ENCODE measurements at places on chromosomes 5 and 9. TPM values are rescaled to one million over a fixed set of nuclear protein-coding genes. Genes with fewer than 3 reads are reported as not detected.

DNA sequence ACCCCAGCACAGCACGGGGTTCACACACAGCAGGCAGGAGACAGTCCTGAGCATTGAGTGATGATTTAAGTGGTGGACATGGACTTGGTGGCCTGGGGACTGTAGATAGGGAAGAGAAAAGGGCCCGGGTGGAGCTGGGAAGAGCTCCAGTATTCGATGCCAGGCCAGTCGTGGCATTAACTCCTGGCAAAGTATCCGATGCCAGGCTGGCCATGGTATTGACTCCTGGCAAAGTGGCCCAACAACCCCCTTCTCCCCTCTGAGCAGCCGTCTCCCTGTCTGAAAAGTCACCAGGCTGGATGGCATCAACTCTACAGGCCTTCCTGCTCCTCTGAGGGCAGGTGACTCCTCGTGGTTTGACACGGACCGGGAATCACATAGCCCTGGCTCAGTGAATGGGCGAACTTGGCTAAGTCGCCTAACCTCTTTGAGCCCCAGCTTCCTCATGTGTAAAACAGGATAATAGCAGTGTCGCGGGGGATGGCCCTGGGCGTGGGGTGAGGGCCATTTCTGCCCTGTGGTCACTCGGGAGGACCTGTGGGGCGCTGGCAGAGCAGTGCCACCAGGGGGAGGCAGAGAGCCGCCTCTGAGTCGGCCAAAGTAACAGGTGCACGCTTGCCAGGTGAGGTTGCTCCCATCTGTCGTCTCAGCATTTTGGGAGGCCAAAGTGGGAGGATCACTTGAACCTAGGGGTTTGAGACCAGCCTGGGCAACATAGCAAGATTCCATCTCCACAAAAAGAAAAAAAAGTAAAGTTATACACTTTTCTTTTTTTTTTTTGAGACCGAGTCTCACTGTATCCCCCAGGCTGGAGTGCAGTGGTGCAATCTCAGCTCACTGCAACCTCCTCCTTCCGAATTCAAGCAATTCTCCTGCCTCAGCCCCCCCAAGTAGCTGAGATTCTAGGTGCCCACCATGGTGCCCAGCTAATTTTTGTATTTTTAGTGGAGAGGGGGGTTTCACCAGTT lies 5.7 kb upstream of the SEC16A start:
- no peaks in the 10 kb centered on the region for H3K27me3 ChIP-seq
- H3K36me3 ChIP-seq = no peaks in the 10 kb centered on the region
- no peak overlapping the region for H3K27ac ChIP-seq
- peaks cover 10% of the 10 kb centered on the region for H3K4me1 ChIP-seq

- H3K36me3 ChIP-seq = no peaks in the 10 kb centered on the region
- no peaks in the 10 kb centered on the region for H3K4me1 ChIP-seq
- H3K27ac ChIP-seq = no peak overlapping the region
- no peaks in the 10 kb centered on the region for H3K27me3 ChIP-seq
Observed at GRCh38 chr5:73897893-73898292, 271.9 kb downstream of the ARHGEF28 start.

DNA sequence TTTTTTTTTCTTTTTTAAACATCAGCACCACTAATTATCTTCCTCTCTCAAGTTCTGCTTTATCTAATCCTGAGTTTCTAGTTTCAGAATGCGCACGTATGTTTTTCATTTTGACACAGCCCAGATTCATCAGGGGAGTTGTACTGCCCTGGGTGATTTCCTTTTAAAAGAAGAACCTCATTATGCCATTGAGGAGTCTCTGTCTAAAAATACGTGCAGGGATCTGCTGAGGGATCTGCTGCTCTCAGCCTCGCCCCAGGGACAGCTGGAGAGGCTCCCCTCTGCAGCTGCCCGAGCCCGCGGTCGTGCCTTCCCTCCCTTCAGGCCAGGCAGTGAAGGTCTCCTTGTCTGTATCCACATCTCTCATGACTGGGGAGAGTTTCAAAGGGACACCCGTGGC lies 273.1 kb downstream of the ARHGEF28 start:
- no peaks in the 10 kb centered on the region for H3K36me3 ChIP-seq
- no peak overlapping the region for H3K27ac ChIP-seq
- H3K4me3 ChIP-seq = no peak overlapping the region
- H3K4me1 ChIP-seq = no peaks in the 10 kb centered on the region
- no peaks in the 10 kb centered on the region for H3K27me3 ChIP-seq

GRCh38 chr5:127588368-127588767 lies 60.5 kb upstream of the CTXN3 start:
- H3K36me3 ChIP-seq = no peaks in the 10 kb centered on the region
- no peak overlapping the region for H3K27ac ChIP-seq
- no peaks in the 10 kb centered on the region for H3K27me3 ChIP-seq

DNA sequence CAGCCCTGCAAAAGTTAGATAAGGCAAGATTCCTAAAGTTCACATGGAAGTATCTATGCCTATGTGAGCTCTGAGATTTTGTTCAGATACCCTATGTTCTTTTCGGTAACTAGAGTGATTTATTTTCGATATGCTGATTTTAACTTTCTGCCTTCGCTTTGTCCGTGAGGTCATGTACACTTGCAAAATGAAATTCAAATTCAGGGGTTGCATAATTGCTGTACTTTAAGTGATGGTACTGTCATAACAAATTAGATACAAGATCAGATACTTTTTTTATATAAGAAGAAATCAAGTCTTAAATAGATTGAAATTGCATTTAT lies 350 bp upstream of the ECPAS start:
- H3K27ac ChIP-seq = peak overlapping the region; percentile 97
- no peak for DNase-seq
- H3K4me3 ChIP-seq = peak overlapping the region; percentile 65

- H3K27ac ChIP-seq = no peak overlapping the region
- H3K4me1 ChIP-seq = peaks cover 5% of the 10 kb centered on the region
Observed at GRCh38 chr5:139847790-139848507, 52.3 kb downstream of the PSD2 start.

DNA sequence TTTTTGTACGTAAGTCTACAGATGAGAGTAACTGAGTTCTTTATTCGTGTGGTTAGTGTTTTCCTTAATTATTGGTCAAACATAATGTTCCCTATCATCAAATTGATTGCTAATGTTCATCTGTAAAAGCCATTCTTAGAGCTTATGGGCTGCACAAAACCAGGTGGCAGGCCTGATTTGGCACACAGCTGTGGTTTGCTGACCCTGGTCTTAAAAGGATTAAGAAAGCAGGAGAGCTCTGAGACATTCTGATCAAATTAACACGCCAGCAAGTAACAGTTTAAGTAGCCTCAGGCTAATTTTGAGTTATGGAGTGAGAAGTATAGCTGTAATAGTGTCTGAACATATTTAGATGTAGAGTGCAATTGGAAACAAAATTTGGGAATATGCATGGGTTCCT lies 63.2 kb downstream of the PRR16 start:
- H3K4me3 ChIP-seq = no peak overlapping the region
- H3K27me3 ChIP-seq = no peaks in the 10 kb centered on the region
- no peak overlapping the region for H3K27ac ChIP-seq
- H3K36me3 ChIP-seq = no peaks in the 10 kb centered on the region
- no peak for DNase-seq

DNA sequence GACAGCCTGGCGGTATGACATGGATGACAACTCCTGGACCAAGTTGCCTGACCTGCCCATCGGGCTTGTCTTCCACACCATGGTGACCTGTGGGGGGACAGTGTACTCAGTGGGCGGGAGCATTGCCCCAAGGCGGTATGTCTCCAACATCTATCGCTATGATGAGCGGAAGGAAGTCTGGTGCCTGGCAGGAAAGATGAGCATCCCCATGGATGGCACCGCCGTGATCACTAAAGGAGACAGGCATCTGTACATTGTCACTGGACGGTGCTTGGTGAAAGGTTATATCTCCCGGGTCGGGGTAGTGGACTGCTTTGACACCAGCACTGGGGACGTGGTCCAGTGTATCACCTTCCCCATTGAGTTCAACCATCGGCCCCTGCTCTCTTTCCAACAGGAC lies 1.3 kb downstream of the CCIN start:
- H3K27ac ChIP-seq = no peak overlapping the region
- no peak overlapping the region for H3K4me3 ChIP-seq
- H3K27me3 ChIP-seq = no peaks in the 10 kb centered on the region
- no peaks in the 10 kb centered on the region for H3K36me3 ChIP-seq
- no peak for DNase-seq

GRCh38 chr9:113341712-113342410 lies 1.8 kb upstream of the WDR31 start:
- no peak overlapping the region for H3K4me3 ChIP-seq
- H3K27ac ChIP-seq = peak overlapping the region; percentile 8
- no peaks in the 10 kb centered on the region for H3K27me3 ChIP-seq
- H3K4me1 ChIP-seq = peaks cover 38% of the 10 kb centered on the region
- H3K36me3 ChIP-seq = no peaks in the 10 kb centered on the region

- peaks cover 6% of the 10 kb centered on the region for H3K4me1 ChIP-seq
- H3K4me3 ChIP-seq = no peak overlapping the region
- H3K27me3 ChIP-seq = no peaks in the 10 kb centered on the region
- no peak overlapping the region for H3K27ac ChIP-seq
- no peaks in the 10 kb centered on the region for H3K36me3 ChIP-seq
Observed at GRCh38 chr5:116532762-116533525, 41.7 kb downstream of the SEMA6A start.

GRCh38 chr9:127520941-127521918 lies 69.9 kb downstream of the LRSAM1 start:
- DNase-seq = no peak
- no peak overlapping the region for H3K4me3 ChIP-seq
- H3K36me3 ChIP-seq = peaks cover 45% of the 10 kb centered on the region
- no peaks in the 10 kb centered on the region for H3K27me3 ChIP-seq
- H3K27ac ChIP-seq = peak overlapping the region; percentile 80

GRCh38 chr9:99833735-99834134 lies 12.1 kb downstream of the NR4A3 start:
- no peaks in the 10 kb centered on the region for H3K36me3 ChIP-seq
- H3K4me1 ChIP-seq = no peaks in the 10 kb centered on the region
- H3K27me3 ChIP-seq = no peaks in the 10 kb centered on the region
- DNase-seq = no peak
- H3K27ac ChIP-seq = no peak overlapping the region

GRCh38 chr5:137442660-137443059 lies 56.5 kb downstream of the SPOCK1 start:
- H3K4me3 ChIP-seq = no peak overlapping the region
- no peaks in the 10 kb centered on the region for H3K27me3 ChIP-seq
- no peak for DNase-seq
- no peak overlapping the region for H3K27ac ChIP-seq
- H3K4me1 ChIP-seq = no peaks in the 10 kb centered on the region

GRCh38 chr9:88658311-88658822 lies 123.4 kb downstream of the NXNL2 start:
- DNase-seq = peak; percentile 92
- H3K27me3 ChIP-seq = no peaks in the 10 kb centered on the region
- H3K4me3 ChIP-seq = no peak overlapping the region
- peaks cover 17% of the 10 kb centered on the region for H3K4me1 ChIP-seq
- H3K27ac ChIP-seq = peak overlapping the region; percentile 85

DNA sequence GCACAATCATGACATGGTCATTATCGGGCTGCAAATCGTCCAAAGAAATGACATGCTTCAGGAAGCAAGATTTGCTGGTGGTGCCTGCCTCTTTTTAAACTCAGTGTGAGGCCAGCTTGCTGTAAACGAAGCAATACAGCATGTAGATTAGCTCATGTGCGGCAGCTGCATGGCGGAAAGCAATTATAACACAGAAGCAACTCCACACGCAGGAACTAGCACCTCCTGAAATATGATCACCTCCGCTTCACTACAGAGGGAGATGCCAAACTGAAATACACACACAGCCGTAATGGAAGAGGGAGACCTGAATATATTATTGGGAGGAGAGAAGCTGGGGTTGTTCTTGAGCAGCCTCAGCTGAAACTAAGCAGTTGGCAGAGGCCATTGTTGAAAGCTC lies 312.5 kb downstream of the PSAT1 start:
- H3K36me3 ChIP-seq = no peaks in the 10 kb centered on the region
- no peaks in the 10 kb centered on the region for H3K27me3 ChIP-seq
- H3K4me1 ChIP-seq = no peaks in the 10 kb centered on the region
- H3K27ac ChIP-seq = no peak overlapping the region
- DNase-seq = no peak

GRCh38 chr5:175148636-175149172 lies 295.3 kb downstream of the DRD1 start:
- H3K27ac ChIP-seq = no peak overlapping the region
- H3K36me3 ChIP-seq = no peaks in the 10 kb centered on the region
- no peaks in the 10 kb centered on the region for H3K4me1 ChIP-seq
- no peaks in the 10 kb centered on the region for H3K27me3 ChIP-seq
- no peak for DNase-seq
- H3K4me3 ChIP-seq = no peak overlapping the region

GRCh38 chr5:132489871-132490483 lies 596 bp downstream of the IRF1 start:
- peaks cover 27% of the 10 kb centered on the region for H3K4me1 ChIP-seq
- H3K27me3 ChIP-seq = no peaks in the 10 kb centered on the region
- DNase-seq = peak; percentile 70
- H3K4me3 ChIP-seq = peak overlapping the region; percentile 93
- H3K27ac ChIP-seq = peak overlapping the region; percentile 97

- no peaks in the 10 kb centered on the region for H3K4me1 ChIP-seq
- H3K27ac ChIP-seq = no peak overlapping the region
- no peaks in the 10 kb centered on the region for H3K36me3 ChIP-seq
Observed at GRCh38 chr9:8348756-8349155, 549.2 kb upstream of the DMAC1 start.

DNA sequence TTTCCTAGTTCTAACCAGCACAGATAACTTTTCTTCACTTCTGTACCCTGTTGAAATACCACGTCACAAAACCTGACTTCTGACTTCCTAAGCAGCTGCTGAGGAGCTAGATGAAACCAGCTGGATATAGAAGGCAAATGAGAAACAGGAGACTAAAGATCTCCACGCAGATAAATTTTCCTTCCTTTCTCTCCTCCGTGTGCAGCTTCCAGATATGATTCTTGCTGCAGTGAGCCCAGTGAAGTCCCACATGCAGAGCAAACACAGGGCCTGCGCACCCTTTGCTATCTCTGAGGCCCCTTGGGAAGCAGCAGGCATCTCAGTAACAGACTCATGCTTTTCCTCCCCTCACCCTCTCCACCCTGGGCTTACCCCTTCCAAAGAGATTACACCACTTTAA lies 1638.3 kb downstream of the MAT2B start:
- no peak for DNase-seq
- H3K36me3 ChIP-seq = no peaks in the 10 kb centered on the region
- no peak overlapping the region for H3K27ac ChIP-seq
- H3K4me3 ChIP-seq = no peak overlapping the region
- no peaks in the 10 kb centered on the region for H3K27me3 ChIP-seq
- no peaks in the 10 kb centered on the region for H3K4me1 ChIP-seq

- H3K36me3 ChIP-seq = no peaks in the 10 kb centered on the region
- no peak overlapping the region for H3K27ac ChIP-seq
- H3K4me3 ChIP-seq = no peak overlapping the region
- H3K27me3 ChIP-seq = no peaks in the 10 kb centered on the region
- no peak for DNase-seq
Observed at GRCh38 chr5:657570-657969, 35.6 kb downstream of the TPPP start.

- DNase-seq = no peak
- no peaks in the 10 kb centered on the region for H3K27me3 ChIP-seq
- no peak overlapping the region for H3K4me3 ChIP-seq
- H3K36me3 ChIP-seq = no peaks in the 10 kb centered on the region
Observed at GRCh38 chr5:67984546-67984945, 231.0 kb upstream of the PIK3R1 start.

- H3K4me3 ChIP-seq = no peak overlapping the region
- no peaks in the 10 kb centered on the region for H3K27me3 ChIP-seq
- H3K27ac ChIP-seq = no peak overlapping the region
- H3K36me3 ChIP-seq = peaks cover 43% of the 10 kb centered on the region
- DNase-seq = no peak
Observed at GRCh38 chr9:120396931-120397330, 183.0 kb downstream of the CDK5RAP2 start.

FCN2 gene
- total RNA-seq = not detected

PHYHD1 gene
- 47.3 TPM for total RNA-seq

ADGRD2 gene
- total RNA-seq = not detected

FBP1 gene
- 20.3 TPM for total RNA-seq

ZNF879 gene
- 7.7 TPM for total RNA-seq

All from thyroid gland (tissue), 4 donors.